GM04503 (cell line): ENCODE measurements at places on chromosomes 1 and 21.

GRCh38 chr1:210347112-210347511 is 18.4 kb downstream of the HHAT start:
- DNase-seq = no peak

- DNase-seq = no peak
These were observed 18.8 kb downstream of the TMPRSS15 start for GRCh38 chr21:18384771-18385170.

DNA sequence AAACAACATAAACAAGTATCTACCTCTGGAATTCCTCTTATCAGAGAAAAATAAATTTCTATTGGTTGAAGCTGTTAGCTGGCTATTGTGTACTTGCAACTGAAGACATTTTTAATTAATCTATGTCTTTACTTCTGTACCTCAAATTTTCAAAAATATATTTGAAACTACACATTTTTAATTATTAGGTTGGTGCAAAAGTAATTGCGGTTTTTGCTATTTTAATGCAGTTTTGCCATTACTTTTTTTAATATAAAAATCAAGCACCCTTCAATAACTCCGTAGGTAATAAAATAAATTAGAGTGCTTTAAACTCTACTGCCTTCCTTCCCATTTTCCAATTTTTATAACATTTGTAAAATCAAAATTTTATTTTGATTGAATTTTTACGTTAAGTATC is 262.1 kb upstream of the DUSP10 start:
- no peak for DNase-seq

GRCh38 chr1:227240983-227241382 is 77.3 kb downstream of the CDC42BPA start:
- no peak for DNase-seq

GRCh38 chr1:6200188-6200809 is 904 bp upstream of the RPL22 start:
- DNase-seq = no peak

- DNase-seq = no peak
These were observed 28.9 kb downstream of the FAF1 start for GRCh38 chr1:50930965-50931737.

- DNase-seq = no peak
These were observed 16.4 kb upstream of the KCNN3 start for GRCh38 chr1:154886281-154887015.

DNA sequence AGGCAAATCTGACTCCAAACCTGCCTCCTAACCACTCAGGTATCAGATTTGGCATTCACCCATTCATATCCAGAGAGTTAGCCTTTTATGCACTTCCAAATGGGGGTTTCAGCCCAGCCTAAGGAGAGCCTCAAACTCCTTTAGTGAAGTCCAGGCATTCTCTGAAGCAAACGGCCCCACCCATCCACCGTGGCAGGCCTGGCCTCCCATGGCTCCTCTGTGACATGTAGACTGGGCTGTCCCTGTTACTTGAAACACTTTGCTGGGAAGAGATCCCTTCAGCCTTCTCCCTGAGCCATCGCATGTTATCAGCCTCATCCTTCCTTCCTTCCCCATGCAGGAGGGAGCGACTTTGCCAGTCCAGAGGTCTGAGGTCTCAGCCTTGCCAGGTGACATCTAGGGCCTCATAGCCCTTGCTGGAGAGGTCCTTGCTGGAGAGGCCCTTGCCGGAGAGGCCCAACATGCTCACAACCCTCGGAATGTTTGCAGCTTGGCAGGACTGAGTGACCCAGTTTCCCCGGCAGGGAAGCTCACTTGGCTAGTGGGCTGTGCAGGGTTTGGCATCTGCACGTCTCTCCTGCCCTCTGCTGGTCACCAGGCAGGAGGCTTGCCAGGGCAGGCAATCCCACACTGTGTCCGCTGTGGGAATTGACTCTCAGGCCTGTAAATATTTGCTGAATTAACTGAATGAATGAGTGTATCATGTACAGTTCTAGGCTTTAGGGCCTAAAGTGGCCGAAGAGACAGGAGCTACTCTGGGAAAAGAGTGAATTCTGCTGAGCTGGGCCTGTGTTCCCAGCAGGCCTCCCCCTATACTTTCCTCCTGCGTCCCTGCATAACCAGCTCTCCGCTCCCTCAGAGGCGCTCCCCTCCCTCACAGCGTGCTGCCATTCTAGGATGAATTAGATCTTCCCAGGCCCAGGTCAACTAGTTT is 26.7 kb upstream of the RBM15 start:
- DNase-seq = no peak

DNA sequence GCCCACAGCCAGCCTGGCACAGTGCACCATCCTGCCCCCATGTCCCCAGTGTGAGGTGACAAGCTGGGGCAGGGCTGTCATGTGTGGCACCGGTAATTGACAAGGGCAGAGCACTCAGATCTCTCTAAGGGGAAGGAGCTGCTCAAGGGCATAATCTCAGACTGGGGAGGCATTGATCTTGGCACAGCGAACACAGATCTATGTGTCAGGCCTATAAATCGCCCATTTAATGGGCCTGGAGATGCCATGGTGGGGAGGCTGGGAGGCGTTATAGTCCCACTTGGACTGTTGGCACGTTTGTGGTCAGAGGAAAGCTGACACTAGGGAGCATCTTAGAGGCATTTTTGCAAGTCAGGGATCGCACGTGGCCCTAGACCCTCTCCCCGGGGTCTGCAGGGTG is 594.1 kb downstream of the PTPRU start:
- DNase-seq = no peak

DNA sequence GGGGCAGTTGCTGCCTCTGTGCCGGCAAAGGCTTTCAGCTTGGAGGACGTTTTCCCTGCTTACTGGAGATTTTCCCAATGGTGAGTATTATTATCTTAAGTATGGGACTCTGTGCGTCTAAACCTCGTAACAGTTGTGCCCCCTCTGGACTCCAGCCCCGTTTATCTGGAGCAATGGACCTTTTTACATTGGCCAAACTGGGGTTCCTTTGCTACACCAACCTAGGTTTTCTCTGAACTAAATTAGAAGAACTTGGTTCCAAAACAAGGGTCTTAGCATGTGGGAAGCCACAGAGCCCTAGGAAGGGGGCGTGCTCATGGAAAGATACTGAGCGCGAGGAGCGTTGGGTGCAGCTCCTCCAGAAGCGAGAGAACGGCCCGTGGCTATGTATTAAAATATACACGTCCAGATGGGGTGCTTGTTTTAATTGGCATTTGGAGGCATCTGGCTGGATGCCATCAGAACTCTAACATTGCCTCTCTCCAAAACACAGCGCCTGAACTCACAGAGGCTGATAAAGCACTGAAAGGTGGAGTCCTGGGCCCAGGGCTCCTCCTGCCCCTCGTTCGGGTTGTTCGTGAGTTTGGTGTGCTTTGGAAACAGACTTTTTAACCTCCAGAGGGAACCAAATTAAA is 28.4 kb downstream of the POFUT2 start:
- no peak for DNase-seq

- DNase-seq = no peak
These were observed 9.0 kb downstream of the PRDX1 start for GRCh38 chr1:45512641-45513054.

GRCh38 chr1:231139659-231140654 is 21.9 kb upstream of the TRIM67 start:
- peak; percentile 54 for DNase-seq

- DNase-seq = no peak
These were observed 12.4 kb downstream of the SAMSN1 start for GRCh38 chr21:14533499-14534428.

- DNase-seq = no peak
These were observed 71.4 kb downstream of the MDM4 start for GRCh38 chr1:204587621-204588020.

- DNase-seq = no peak
These were observed 56.3 kb downstream of the UMODL1 start for GRCh38 chr21:42127164-42128150.

- no peak for DNase-seq
These were observed 173.7 kb downstream of the CLEC20A start for GRCh38 chr1:178323067-178323466.

- no peak for DNase-seq
These were observed 52.9 kb downstream of the ESRRG start for GRCh38 chr1:216670118-216670883.

GRCh38 chr1:176494436-176494835 is 31.5 kb downstream of the PAPPA2 start:
- no peak for DNase-seq

GRCh38 chr1:15290382-15290781 is 43.4 kb downstream of the FHAD1 start:
- DNase-seq = no peak

- DNase-seq = no peak
These were observed 33.8 kb upstream of the CSF3R start for GRCh38 chr1:36516372-36517010.

DNA sequence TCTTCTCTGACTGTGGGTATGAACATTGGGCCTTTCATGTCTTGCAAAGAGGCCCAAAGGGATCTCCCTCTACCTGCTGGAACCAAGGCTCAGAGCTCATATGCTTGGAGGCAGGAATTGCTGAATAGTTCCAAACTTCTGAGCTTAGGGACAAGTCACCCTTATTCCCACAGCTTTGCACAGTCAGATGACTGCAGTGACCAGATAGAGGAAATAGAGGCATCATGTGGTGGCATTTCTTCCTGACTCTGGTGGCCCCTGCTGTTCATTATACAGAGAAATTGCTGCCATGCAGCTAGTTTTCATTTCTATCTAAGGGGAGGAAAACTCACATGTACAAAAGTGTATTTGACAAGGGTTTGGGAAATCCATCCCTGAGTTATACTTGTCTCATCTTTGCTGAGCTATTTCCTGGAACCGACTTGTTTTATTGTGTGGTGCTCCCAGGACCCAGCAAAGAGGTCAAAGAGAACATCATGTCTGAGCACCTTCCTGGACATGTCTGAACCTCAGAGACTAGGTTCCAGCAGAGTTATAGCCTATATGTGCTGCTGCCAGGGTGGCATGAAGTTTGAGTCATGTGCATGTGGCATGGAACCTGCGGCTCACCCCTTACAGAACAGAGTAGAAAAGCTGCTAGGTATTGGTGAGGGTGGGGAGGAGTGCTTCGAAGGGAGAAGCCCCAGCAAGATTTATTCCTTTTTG is 131.2 kb downstream of the PIK3R3 start:
- no peak for DNase-seq

GRCh38 chr1:87560601-87561360 is 232.1 kb downstream of the LMO4 start:
- no peak for DNase-seq

DNA sequence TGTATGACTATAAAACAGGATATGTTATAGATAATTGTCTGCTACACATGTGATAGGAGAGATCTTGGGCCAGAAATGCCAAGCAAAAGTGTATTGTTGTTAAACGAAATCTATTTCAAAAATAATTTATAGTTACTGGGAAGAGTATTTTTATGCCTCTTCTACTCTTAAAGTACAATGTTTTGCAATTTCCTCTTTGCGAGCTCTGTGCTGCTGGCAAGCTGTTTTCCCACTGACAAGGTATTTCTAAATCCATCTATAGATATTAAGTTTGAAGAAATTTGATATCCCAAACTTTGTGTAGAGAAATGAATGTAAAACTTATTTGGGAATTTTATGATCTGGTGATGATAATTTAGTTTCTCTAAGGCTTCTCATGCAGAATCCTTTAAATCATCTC is 63.3 kb upstream of the PTGFR start:
- DNase-seq = no peak

DNA sequence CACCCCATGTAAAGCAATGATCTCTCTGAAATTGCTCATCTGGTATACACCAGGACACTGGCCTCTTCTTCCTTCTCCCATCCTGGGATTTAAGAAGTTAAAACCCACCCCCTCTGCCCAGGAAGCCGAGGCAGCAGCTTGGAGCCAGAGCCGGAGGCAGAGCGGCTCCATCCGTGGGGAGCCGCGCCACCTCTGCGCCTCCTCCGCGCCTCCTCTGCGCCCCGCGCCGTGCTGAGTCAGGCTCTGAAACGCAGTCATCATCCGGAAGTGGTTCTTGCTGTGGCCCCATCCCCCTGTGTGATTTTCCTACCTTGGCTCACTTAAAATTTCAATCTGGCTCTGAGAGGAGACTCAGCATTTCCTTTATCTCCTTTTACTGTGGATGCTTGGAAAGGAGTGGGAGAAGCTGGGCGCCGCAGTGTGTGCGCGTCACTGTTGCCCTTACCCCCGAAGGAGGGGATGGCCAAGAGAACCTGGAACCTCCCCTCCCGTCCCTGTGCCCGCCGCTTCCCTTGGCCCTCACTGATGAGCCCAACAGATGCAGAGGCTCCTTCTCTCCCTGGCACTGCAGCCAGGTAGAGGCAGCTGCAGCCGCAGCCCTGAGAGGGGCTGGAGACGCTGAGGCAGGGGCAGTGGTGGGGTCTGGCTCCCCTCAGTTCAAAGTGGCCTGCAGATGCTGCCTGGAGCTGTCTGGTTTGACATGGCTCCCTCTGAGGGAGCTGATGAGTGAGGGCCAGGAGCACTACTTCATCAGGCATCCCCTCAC is 15.3 kb upstream of the NPHP4 start:
- DNase-seq = no peak

DNA sequence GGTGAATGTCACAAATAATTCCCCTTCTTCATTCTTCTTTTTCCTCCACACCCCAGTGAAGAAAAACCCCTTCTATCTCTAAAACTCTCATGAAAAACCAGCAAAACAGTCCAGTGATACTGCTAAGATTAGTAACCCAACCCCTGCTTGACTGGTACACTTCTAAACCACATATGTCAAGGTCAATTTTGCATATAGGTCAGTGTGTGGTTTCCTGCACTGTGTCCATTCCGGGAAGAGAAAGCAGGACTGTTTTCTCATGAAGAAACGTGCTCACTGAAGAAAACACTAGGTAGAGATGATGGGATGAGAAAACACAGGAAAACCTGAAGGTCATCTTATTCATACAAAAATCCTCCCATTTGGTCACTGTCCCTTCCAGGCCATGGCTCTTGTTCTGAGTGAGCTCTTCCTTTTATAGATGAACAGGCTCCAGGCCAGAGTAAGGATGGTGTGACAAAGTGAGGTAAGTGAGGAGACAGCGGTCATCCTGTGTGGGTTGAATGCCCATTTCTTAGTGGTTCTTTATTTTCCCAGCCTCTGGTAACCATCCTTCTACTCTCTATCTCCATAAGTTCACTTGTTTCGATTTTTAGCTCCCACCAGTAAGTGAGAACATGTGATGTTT is 122.7 kb downstream of the FASLG start:
- DNase-seq = no peak

DNA sequence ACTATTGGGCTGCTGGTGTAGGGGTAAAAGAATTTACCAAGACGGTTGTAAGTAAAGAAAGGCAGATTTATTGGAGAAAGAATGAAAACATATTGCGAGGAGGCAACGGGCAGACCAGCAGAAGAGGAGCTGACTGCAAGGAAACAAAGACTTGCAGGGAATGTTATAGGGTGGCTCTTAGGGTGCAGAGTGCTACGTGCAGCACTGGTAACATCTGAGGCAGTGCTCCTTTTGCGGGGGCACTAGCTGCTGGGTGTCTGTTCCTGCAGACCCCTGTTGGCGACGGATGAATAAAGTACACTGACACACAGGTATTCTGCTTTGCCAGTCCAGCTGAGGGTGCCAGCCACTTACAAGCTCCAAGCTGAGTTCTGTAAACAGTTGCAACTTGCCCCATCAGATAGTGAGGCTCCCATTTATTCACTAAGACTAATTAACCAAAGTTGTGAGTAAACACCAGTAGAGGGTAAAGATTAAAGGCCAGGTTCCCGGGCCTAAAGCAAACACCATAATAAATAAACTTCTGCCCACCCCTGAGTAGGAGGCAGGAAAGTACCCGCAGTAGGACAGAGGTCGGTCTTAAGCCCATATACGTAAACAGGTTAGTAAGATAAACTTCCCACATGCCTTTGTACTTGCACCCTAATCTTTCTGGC is 140.2 kb upstream of the KCNK1 start:
- DNase-seq = no peak

GRCh38 chr21:17270229-17270628 is 242.6 kb upstream of the CXADR start:
- peak; percentile 6 for DNase-seq
